ENCODE measurements at places on chromosomes 6 and 20. TPM values are rescaled to one million over a fixed set of nuclear protein-coding genes. Genes with fewer than 3 reads are reported as not detected.

RAD21L1 gene
- not detected for total RNA-seq

SPATS1 gene
- total RNA-seq: not detected

NHSL1 gene
- total RNA-seq: 3.6 TPM

DEFB124 gene
- total RNA-seq: not detected

BICRAL gene
- 2.6 TPM for total RNA-seq

MYL9 gene
- total RNA-seq: 17.5 TPM

GFOD1 gene
- 1.5 TPM for total RNA-seq

SPATA25 gene
- total RNA-seq: 0.53 TPM

EYS gene
- not detected for total RNA-seq

LY6G6D gene
- total RNA-seq: not detected

RBM24 gene
- 7.9 TPM for total RNA-seq

C20orf144 gene
- total RNA-seq: not detected

TSBP1 gene
- total RNA-seq: not detected

CLDN20 gene
- not detected for total RNA-seq

CPXM1 gene
- not detected for total RNA-seq

TNFRSF6B gene
- total RNA-seq: 0.93 TPM

CNKSR3 gene
- 6.5 TPM for total RNA-seq

HLA-DQB1 gene
- total RNA-seq: not detected

DUSP22 gene
- total RNA-seq: 15.6 TPM

GUCA1A gene
- not detected for total RNA-seq

SYCP2 gene
- 0.62 TPM for total RNA-seq

BPIFB4 gene
- total RNA-seq: not detected

SMIM8 gene
- 3.6 TPM for total RNA-seq

RIPOR3 gene
- not detected for total RNA-seq

COL9A3 gene
- 0.96 TPM for total RNA-seq

SLC52A3 gene
- total RNA-seq: 0.57 TPM

SSTR4 gene
- 0.28 TPM for total RNA-seq

RHAG gene
- not detected for total RNA-seq

WFDC5 gene
- not detected for total RNA-seq

GJA10 gene
- not detected for total RNA-seq

PTCRA gene
- total RNA-seq: not detected

PCSK2 gene
- total RNA-seq: not detected

BTNL2 gene
- not detected for total RNA-seq

SLC22A2 gene
- total RNA-seq: 0.15 TPM

ZNF165 gene
- total RNA-seq: 1.2 TPM

KIAA0408 gene
- total RNA-seq: 7.0 TPM

TMEM151B gene
- total RNA-seq: 0.09 TPM

HSPA1L gene
- total RNA-seq: 1.3 TPM

ARHGAP18 gene
- total RNA-seq: 4.4 TPM

RFX6 gene
- total RNA-seq: not detected

CPNE5 gene
- total RNA-seq: 0.20 TPM

FOXC1 gene
- 7.6 TPM for total RNA-seq

GLYATL3 gene
- not detected for total RNA-seq

Data from A549 treated with Mapracorat at 1 μM for 4 hours (cell line).